ENCODE measurements at places on chromosomes 2 and 18. TPM values are rescaled to one million over a fixed set of nuclear protein-coding genes. Genes with fewer than 3 reads are reported as not detected.

GAD1 gene
- 58.2 TPM for total RNA-seq

FZD7 gene
- total RNA-seq, result 7.0 TPM

AQP12A gene
- total RNA-seq, result not detected

SP140 gene
- total RNA-seq, result 1.1 TPM

DNA sequence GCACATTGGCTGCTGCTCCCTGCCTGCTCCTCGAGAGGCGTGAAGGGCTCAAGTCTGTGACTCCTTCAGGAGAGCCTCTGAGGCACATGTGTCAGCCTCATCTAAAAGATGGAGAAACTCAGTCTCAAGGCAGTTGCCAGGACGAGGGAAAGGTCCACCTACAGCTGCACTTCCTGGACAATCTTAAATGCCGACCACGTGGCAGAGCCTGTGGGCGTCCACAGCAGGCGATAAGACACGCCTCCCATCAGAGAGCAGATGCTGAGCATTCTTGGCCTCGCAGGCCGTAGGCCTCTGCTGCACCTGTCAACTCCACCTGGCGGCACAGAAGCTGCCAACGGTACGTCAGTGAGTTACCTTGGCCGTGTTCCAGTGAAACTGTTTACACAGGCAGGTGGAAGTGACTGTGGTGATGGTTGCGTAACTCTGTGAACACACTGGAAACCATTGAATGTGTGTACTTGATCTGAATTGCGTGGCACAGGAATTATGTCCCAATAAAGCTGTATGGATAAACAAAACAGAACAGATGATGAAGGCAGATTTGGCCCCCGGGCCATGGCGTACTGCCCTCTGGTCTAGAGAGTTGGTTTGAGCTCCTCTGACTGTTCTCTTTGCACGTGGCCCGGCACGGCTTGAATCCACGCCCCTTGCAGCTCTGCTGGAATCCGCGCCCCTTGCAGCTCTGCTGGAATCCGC, 114.5 kb downstream of the RNF144A start:
- DNase-seq, result no peak

GRCh38 chr2:229330952-229331351, 59.9 kb upstream of the PID1 start:
- DNase-seq, result no peak

GRCh38 chr18:22956226-22956625, 23.1 kb downstream of the RBBP8 start:
- DNase-seq, result no peak

- DNase-seq, result no peak
These were observed 257.2 kb upstream of the TCF4 start for GRCh38 chr18:55845221-55845620.

DNA sequence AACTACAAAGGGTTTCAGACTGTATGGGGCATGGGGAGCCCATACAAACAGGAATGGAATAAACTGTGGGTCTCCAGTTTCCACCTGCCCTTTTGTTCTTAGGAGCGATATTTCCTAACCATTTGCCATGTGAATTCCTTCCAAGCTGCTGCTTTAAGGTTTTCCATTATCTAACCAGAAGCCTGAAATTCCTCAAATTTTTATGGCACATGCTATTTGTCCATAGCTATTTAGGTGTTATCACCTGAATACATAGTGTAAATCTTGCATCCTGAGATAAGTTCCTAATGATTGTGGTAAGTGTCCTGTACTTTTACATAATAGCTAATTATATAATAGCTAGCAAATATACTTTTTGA, 17.4 kb upstream of the PAIP2B start:
- DNase-seq, result no peak

DNA sequence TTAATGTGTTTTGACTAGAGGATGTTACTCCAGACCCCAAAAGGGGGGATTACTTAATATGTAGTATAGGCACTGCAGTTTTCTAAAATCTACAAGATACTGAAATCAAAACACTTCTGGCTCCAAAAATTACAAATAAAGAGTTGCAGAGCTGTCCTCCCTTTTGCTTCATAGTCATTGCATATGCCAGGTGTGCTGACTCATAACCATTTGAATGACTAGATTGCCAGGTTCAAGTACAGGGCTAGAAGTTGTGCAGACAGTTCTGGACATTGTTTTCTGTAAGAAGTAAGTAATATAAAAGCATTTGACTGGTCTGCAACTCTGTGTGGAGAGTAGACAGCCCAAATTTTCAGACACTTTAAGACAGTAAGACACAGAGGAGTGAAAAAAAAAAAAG, 6.7 kb downstream of the CWC22 start:
- no peak for DNase-seq

DNA sequence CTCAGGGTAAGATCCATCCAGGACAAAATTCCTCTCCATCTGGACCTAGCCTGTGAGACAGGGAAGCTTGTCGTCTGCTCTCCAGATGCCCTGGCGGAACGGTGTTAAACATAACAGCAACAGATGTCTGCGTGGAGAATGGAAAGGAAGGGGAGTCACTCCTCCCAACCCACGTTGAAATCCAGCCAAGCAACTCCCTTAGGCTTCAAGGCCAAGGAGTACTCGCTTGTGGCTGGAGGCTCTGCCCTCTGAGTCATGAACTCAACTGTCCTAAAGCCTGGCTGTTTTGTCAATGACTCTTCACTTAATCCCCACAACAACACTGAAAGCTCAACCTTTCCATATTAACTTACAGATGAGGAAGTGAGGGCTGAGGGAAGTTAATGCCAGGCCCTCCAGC, 42.2 kb downstream of the TPO start:
- no peak for DNase-seq

GRCh38 chr2:173002751-173003541, 72.7 kb upstream of the MAP3K20 start:
- no peak for DNase-seq

GRCh38 chr2:235265348-235265965, 228.4 kb upstream of the AGAP1 start:
- no peak for DNase-seq

- DNase-seq, result no peak
These were observed 99.8 kb upstream of the NEUROD1 start for GRCh38 chr2:181780047-181780651.
